ENCODE measurements at places on chromosomes 1 and 21.

GRCh38 chr1:64516803-64517568, 47.1 kb downstream of the CACHD1 start:
- DNase-seq, result peak; percentile 42

- DNase-seq, result peak; percentile 90
Observed at GRCh38 chr1:58883037-58883887, 99.4 kb upstream of the JUN start.

DNA sequence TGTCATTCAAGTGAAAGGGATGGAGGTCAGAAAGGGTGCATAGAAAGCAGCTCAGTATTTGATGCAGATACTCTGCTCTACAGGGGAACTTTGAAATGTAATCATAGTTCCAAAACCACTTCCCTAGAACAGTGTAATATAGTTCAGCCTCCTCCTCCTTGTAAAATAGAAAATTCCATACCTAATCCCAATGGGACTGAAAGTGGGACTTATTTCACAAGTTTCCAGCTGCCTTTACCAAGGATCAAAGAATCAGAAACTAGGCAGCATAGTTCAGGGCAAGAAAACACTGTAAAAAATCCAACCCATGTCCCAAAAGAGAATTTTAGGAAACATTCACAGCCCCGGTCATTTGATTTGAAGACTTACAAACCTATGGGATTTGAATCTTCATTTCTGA, 8.1 kb upstream of the TMCO2 start:
- no peak for DNase-seq

- DNase-seq, result no peak
Observed at GRCh38 chr1:148294116-148294807, 142.2 kb upstream of the NBPF11 start.

GRCh38 chr1:236181059-236181458, 38.7 kb downstream of the GPR137B start:
- no peak for DNase-seq

DNA sequence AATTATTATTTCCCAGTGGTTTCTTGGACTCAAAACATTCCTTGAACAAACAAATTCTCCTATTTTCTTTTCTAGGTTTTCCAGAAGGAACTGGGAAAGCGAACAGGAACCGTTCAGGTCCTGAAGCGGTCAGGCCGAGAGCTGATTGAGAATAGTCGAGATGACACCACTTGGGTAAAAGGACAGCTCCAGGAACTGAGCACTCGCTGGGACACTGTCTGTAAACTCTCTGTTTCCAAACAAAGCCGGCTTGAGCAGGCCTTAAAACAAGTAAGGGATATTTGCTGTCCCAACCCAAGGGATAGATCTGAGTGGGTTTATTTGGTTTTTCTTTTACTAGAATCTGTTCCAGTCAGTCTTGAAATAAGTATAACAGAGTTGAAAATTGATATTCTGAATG, 39.4 kb upstream of the BMP8A start:
- no peak for DNase-seq

- DNase-seq, result no peak
Observed at GRCh38 chr1:116560704-116561490, 9.9 kb downstream of the CD58 start.

GRCh38 chr1:15120251-15120945, 33.1 kb upstream of the TMEM51 start:
- DNase-seq, result no peak

- no peak for DNase-seq
Observed at GRCh38 chr1:2049225-2049717, 940 bp upstream of the PRKCZ start.

- DNase-seq, result no peak
Observed at GRCh38 chr1:248862695-248862997, 3.8 kb upstream of the ZNF692 start.

DNA sequence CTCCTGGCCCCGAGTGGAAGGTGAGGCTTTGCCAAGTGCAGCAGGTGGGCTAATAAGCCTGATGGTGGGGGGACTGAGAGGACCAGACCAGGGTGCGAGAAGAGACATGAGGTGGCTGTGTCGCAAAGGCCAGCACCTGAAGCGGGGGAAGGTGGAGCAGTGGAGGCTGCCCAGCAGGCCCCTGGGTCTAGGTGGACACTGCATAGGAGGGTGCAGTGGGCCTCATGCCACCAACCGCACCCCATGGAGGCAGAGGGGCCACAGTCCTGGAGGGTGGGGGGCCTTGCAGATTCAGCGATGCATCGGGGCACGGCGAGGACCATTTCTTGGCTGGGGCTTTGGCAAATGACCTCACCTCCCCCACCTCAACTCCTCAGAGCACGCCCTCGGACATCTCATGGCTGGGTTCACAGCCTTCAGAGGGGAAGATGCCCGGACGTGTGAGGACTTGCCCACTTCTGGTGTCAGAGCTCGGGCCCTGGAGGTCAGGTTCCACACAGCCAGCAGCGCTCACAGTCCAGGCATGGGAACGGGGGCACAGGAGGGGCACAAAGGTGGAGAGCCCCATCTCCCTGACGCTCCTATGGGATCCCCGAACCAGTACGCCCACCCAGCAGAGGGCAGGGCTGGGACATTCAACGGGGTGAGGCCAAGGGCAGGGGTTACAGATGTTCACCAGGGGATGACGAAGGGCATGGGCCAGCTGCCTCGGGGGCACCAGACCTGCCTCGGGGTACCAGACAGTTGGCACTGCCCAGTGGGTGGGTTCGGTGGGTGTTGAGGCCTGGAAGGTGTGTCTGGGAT, 35.4 kb downstream of the UBE2G2 start:
- no peak for DNase-seq

GRCh38 chr1:78045563-78045925, 222 bp upstream of the GIPC2 start:
- DNase-seq, result no peak

GRCh38 chr1:51729156-51729823, 112.4 kb downstream of the OSBPL9 start:
- peak; percentile 51 for DNase-seq

GRCh38 chr1:241592273-241592958, 47.8 kb downstream of the CHML start:
- DNase-seq, result peak; percentile 57

- DNase-seq, result peak; percentile 88
Observed at GRCh38 chr1:179143322-179143721, 61.5 kb downstream of the TOR3A start.

GRCh38 chr1:94543001-94543400, 1.4 kb upstream of the F3 start:
- DNase-seq, result no peak

- DNase-seq, result no peak
Observed at GRCh38 chr1:78291872-78292271, 198.9 kb upstream of the PTGFR start.

DNA sequence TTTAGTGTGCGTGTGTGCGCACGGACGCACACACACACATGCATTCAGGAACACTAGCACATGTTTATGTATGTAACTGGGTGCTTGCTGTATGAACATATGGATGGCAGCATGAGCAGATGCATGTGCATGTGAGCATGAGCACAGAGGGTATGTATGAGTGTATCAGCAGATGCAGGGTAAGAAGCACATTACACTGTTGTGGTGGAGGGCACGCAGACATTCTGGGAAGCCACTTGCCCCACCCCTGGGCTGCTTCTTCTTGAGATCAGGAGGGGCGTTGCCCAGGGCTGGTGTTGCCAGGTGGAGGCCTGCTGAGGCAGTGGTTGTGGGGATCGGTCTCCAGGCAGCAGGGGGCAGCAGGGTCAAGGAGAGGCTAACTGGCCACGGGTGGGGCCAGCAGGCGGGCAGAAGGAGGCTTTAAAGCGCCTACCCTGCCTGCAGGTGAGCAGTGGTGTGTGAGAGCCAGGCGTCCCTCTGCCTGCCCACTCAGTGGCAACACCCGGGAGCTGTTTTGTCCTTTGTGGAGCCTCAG, 3.9 kb upstream of the P3R3URF start:
- no peak for DNase-seq

DNA sequence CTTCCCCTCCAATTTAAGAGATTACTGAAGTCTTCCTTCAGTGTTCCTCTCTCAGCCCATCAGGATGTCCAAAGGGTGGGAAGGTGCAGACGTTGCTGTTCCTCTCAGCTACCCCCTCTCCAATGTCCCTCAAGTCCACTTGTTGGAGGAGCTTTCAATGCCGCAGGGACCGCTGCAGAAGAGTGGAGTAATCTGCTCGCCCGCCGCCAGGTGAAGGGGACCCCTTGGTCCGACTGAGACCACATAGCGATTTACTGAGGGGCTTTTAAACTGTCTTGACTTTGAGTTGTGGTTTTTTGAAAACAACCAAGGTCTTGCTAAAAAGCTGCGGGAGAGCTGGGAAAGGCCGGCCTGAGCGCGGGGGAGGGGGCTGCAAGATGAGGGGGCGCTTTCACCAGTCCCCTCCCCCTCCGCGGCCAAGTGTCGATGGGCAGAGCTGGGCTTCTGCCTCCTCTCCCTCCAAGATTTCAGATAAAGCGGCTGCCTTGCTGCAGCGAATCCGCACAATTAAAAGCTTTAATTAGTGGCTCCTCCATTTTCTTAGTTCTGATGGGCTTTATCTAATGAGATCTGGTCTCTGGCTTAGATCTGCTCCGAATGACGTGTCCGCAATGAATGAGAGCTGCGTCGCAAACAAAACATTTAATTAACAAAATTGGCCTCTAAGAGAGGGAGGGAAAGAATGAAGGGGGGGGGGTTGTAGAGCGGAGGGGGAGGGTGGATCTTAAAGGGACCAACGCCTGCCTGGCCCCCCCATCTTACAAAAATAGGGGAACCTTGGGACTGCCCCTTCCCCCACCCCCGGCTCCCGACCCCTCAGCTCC, 5.9 kb downstream of the LMO4 start:
- no peak for DNase-seq

DNA sequence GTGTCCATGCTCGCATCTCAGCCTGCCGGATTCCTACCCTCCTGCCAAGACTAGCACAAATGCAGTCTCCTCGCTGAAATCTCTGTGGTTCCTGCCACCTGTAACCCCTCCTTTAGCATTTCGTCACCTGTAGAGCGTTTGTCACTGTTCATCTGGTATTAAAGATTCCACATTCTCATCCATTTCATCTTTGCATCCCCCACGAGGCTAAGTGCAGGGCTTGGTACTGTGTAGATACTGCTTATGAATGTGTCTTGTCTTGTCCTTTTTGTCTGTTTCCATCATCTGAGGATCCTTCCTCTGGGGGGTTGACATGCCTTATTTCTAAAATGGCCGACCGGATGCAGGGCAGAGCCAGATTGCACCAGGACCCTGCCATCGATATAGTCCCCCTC, 53.7 kb upstream of the DNAJC6 start:
- no peak for DNase-seq

GRCh38 chr1:226082959-226083301, 20.4 kb downstream of the H3-3A start:
- no peak for DNase-seq

- DNase-seq, result peak; percentile 90
Observed at GRCh38 chr1:223887747-223888418, 42.1 kb upstream of the TP53BP2 start.

GRCh38 chr1:86370601-86371022, 25.5 kb downstream of the ODF2L start:
- DNase-seq, result no peak

DNA sequence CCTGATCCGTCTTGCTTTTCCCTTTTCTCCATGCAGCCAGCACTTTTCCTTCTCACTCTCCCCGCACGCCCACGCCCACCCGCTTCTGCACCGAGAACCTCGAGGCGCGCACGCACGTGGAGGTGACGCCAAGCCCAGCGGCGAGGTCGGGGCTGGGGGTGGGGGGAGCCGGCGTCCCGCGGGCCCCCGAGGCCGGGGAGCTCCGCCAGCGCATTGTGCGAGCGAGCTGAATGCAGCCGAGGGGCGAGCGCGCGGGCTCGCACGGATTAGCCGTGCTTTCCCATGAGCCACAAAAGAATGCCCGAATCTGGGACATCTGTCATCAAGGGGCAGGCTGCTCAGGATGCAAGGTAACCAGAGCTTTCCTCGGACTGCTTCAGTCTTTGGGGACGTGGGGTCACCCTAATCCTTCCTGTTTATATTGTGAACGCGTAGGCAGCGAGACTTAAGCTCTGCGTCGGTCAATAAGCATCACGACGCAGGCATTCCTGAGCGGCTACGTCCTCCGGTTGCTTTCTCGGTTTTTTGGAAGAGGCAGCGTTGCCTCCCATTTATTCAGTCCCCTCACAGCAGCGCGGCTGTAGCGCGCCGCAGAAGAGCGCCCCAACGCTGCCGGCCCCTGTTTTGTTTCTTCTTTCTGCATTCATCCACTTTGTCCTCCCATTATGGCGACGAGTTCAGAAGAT, 67.3 kb upstream of the AKT3 start:
- peak; percentile 24 for DNase-seq

- no peak for DNase-seq
Observed at GRCh38 chr1:153976819-153977249, 640 bp downstream of the JTB start.

DNA sequence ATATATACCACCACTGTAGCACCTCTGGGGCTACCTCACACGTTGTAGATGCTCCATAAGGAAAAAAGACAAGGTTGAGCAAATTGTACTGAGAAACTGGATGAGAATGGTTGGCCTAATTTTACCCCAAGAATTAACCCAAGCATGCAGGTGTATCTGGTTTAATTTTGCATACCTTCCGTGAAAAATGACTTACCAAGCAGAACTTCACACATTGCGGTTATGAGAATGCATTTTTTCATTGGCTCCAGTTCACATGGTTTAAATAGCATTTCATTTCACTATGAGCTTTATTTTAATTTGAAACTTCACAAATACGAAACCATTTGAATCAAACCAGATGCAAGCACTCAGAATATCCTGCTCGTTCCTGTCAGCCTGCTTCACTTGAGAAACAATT, 512.2 kb downstream of the LTN1 start:
- DNase-seq, result no peak

DNA sequence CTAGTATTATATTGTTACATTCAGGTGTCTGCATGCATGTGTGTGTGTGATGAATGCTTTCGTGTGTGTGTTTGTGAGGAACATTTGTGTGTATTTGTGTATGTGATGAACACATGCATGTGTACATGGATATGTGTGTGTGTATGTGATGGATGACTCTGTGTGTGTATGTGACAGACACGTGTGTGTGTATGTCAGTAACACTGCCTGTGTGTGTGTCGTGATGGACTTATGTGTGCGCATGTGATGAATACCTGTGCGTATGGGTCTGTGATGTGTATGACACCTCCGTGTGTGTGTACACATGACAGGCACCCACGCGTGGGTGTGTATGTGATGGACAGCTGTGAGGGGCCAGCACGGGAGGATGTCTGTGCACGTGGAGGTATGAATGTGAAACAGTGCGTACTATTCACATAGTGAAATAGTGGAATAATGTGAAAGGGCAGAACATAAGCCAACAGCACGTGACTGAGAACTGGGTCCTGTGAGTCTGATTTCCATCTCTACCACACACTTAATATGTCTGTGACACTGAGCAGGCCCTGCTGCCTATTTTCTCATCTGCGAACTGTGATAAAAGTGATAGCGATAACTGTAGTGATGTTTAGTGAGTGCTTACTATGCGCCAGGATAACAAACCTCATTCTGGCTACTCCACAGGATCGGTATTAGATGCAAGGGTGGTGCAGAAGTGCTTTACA, 41.8 kb upstream of the CSF3R start:
- no peak for DNase-seq

DNA sequence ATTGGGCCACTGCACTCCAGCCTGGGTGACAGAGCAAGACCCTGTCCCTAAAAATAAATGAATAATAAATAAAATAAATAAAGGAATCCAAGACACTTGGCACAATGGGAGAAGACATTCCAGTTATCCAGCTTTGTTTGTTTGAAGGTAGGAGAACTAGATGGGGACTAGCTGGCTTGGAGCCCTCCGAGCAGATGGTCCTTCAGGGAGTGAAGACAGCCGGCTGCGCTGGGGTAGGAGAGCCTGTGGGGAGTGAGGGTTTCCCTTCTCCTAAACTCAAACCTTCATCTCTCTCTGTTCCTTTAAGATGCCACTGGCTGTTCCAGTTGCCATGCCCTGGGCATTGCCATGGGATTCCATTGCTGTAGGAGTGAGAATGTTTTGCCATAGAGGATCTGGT, 120.6 kb downstream of the NAV1 start:
- DNase-seq, result no peak

Data from AG09309 (cell line).